ENCODE measurements at places on chromosomes 16 and 17.

DNA sequence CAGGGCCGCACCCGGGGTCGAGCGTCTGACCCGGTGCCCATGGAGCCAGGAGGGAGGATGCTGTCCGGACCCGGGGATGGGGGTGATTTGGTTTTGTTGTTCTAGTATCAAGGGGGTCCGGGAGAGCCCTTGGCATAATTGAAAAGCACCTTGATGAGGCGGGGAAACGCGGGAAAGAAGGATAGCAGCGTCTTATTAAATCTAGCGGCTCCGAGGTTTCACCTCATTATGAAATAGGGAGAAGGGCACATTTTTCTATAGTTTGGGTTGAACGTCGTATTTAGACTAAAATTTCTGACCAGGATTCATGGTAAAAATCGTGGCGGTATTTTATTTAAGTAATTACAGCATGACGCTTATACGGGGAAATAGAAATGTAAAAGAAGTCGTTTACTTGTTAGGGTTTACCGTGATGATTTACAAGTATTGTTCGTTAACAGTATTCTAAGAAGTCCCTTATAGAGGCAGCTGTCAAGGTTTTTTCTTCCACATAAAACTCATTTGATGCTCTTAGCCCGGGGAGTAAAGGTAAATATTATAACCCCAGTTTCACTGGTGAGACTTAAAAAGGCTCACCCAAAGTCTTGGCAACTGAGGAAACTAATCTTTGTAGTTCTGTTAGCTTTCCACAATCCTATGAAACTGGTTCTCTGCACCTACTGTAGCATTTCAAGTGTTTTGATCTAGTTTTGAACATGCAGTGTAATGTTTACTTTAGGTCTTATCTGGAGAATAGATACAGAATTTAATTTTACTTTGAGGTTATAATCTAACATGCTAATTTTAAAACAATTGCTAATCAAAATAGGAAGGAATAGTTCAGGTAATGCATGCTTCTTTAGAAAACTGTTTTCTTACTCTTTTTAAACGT lies 756 bp downstream of the LUC7L3 start:
- peak; percentile 69 for DNase-seq

GRCh38 chr17:80119271-80119791 lies 17.9 kb downstream of the GAA start:
- DNase-seq, result peak; percentile 56

GRCh38 chr17:61470530-61471136 lies 18.4 kb downstream of the TBX4 start:
- no peak for DNase-seq

GRCh38 chr17:2412561-2413021 lies 11.7 kb upstream of the MNT start:
- no peak for DNase-seq

DNA sequence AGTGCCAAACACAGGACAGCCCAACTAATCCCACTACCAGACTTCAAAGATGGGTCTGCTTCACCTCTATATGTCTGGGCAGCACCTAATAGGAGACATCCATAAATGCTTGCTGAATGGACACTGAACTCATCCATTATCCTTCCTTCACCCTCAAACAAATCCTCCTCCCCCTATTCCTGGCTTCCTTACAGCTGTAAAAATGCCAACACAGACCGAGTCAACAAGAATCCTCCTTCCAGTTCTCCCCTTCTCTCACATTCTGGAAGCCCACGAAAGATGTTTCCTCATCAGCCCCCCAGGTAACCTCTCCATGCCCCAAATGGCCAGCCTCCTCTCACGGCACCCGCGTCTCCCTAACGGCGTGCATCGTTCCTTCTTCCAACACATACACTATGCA lies 12.3 kb downstream of the PELP1 start:
- DNase-seq, result no peak

- DNase-seq, result no peak
Observed at GRCh38 chr17:76993651-76994050, 125.4 kb downstream of the MGAT5B start.

- DNase-seq, result no peak
Observed at GRCh38 chr17:37327341-37328090, 48.3 kb upstream of the C17orf78 start.

GRCh38 chr17:9537177-9537776 lies 38.3 kb downstream of the STX8 start:
- DNase-seq, result no peak

GRCh38 chr17:82559566-82560251 lies 40.2 kb downstream of the FOXK2 start:
- DNase-seq, result no peak

DNA sequence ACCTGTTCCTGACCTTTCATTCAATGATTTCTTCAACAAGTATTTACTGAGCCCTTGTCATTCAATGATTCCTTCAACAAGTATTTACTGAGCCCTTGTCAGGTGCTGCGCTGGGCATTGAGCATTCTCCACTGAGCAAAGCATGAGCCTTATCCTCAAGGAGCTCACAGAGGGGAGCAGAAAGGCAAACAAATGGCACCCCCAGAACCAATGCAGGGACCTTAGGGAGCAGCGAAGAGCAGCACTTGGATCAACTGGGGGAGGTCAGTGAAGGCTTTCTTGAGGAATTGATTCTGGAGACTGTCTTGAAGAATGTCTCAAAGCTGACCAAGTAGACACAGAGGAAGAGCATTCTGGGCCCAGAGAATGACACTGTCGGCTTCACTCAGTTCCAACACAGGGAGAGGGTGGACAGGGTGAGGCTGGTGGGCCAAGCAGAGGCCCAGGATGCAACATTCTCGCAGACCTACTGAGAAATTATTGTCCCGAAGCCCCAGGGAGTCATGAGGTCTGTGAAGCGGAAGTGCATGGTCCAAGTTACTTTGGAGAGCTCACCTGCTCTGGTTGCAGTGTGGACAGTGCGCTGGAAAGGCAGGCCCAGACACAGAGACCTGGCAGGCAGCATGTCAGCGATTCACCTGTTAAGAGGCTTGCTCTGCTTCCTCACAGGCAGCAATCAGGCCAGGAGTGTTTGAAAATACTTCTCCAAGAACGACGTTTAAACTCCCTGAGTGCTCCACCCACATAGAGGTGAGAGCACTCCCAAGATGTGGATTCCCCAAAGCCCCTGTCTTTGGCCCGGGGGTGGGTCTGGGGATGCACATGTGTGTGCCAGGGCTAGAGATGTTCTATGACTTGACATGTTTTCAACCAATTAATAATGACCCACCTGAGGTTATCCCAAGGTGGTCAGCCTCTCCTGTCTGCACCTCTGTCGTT lies 3.2 kb upstream of the MPO start:
- DNase-seq, result no peak

DNA sequence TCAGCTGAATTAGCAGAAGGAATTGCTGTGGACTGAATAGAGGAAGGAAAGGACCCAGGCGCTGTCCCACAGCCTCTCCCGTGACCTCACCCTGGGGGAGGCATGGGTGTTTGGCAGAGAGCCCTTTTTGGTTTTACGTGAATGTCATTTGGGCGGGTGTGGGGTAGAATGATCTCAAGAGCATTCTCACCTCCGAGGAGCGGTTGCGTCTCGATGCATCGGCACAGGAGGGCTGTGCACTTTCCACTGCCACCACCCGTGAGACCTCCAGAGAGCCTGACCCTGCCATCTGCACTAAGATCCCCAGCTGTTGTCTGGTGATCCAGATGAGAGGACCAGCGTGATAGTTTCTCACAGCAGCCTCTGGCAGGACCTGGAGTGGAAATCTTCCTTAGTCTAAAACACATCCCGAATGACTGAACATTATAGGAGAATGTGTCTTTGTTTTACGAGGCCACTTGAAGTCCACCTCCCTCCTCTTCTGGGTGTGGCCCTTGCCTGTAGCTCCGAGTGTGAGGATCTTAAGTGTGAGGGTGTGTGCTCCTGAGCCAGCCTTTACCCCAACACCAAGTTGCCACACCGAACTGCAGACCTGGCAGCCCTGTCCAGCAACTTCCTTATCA lies 29.3 kb downstream of the FOXK2 start:
- no peak for DNase-seq
